ENCODE measurements at places on chromosomes 2 and 18.

GRCh38 chr2:226756131-226756530 is 43.5 kb downstream of the IRS1 start:
- no peak for DNase-seq

GRCh38 chr18:30886998-30887397 is 155.5 kb downstream of the DSC3 start:
- DNase-seq: no peak

DNA sequence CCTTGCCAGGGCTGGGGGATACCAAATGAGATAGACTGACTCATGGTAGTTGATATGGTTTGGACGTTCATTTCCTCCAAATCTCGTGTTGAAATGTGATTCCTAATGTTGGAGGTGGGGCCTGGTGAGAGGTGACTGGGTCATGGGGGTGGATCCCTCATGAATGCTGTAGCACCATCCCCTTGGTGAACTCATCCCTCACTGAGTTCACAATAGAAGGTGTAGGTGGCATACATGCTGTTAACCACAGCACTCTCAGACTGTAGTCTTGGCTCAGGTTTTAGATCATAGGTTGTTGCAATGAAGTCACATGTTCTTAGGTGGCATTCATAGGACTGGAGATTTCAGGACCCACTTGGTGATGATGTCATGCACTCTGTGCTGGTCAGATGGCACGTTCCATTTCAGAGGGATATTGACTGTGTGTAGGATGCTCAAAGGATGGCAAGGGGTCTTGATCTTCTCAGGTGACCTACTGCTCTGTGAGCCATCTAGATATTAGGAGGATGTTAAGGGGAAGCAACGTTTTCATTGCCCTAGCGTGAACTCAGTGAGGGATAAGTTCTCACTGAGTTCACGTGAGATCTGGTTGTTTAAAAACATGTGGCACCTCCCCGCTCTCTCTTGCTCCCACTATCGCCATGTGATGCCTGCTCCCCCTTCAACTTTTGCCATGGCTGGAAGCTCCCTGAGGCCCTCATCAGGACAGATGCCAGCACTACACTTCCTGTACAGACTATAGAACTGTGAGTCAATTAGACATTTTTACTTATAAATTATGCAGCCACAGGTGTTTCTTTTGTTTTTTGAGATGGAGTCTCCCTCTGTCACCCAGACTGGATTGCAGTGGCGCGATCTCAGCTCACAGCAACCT is 73.8 kb upstream of the ACAA2 start:
- no peak for DNase-seq

DNA sequence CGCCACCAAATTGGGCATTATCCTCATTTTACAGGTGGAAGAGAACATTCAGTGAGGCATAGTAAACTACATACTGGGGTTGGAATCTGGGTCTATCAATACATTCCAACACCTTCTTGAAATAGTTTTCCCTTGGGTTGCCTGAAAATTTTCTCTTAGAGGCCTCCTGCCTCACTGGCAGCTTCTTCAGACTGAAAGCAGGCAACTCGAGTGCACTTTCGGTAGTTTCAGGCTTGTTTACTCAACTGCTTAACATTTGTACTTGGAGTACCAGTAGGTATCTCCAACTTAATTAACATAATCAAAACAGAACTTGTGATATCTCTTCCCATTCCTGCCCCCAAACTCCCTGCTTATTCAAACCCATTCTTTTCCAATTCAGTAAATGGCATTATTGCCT is 36.2 kb upstream of the C2orf74 start:
- DNase-seq: no peak

GRCh38 chr2:50315336-50315735 is 716.6 kb downstream of the NRXN1 start:
- no peak for DNase-seq

- DNase-seq: no peak
These were observed 76.2 kb upstream of the UPP2 start for GRCh38 chr2:158025255-158025996.

GRCh38 chr2:73259704-73260337 is 24.5 kb downstream of the FBXO41 start:
- DNase-seq: no peak

GRCh38 chr2:198757069-198757468 is 700.7 kb downstream of the SATB2 start:
- no peak for DNase-seq

GRCh38 chr2:7812231-7812995 is 869.4 kb upstream of the ID2 start:
- no peak for DNase-seq

DNA sequence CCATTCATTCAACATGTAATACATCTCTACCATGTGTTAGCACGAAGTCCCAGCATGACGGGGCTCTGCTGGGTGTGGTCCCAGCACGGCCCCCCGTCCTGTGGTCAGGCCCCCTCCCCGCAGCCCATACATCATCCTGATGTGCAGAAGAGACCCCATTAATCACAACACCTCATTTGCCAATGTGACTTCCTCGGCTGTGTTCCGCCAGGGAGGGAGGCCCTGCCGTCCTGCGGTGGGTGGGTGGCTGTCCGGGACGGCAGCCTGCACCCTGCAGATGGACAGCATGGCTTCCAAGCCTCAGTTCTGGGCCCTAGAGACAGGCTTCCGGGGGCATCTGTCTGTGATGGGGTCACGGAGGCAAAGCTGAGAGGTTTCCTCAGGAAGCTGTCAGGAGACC is 254.0 kb downstream of the CYP26B1 start:
- no peak for DNase-seq

- DNase-seq: no peak
These were observed 205.9 kb upstream of the STK17B start for GRCh38 chr2:196376984-196377877.

- no peak for DNase-seq
These were observed 2.8 kb downstream of the ZCCHC2 start for GRCh38 chr18:62525608-62526007.

- DNase-seq: no peak
These were observed 1.6 kb downstream of the ASXL3 start for GRCh38 chr18:33579349-33580215.

- no peak for DNase-seq
These were observed 246.4 kb upstream of the RAB6C start for GRCh38 chr2:129733041-129733440.

DNA sequence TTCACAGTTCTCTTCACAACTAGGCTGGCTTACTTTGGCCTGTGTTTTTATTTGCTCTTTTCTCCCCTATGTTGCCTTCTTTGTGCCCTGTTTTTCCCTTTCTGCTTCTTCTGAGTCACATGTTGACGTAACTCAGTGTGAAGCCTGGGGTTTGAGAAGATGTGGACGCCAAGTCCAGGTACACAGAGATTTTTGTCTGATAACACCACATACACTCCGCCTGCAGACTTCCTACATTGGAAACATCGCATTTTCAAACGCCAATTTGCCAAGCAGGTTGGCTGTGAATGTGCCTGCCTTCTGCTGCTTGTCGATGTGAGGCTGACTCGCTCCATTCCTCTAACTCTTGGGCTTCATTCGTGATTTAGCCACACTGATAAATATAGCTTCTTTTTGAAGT is 62.6 kb upstream of the FN1 start:
- DNase-seq: no peak

- no peak for DNase-seq
These were observed 4.8 kb upstream of the STAT4 start for GRCh38 chr2:191155608-191156071.

DNA sequence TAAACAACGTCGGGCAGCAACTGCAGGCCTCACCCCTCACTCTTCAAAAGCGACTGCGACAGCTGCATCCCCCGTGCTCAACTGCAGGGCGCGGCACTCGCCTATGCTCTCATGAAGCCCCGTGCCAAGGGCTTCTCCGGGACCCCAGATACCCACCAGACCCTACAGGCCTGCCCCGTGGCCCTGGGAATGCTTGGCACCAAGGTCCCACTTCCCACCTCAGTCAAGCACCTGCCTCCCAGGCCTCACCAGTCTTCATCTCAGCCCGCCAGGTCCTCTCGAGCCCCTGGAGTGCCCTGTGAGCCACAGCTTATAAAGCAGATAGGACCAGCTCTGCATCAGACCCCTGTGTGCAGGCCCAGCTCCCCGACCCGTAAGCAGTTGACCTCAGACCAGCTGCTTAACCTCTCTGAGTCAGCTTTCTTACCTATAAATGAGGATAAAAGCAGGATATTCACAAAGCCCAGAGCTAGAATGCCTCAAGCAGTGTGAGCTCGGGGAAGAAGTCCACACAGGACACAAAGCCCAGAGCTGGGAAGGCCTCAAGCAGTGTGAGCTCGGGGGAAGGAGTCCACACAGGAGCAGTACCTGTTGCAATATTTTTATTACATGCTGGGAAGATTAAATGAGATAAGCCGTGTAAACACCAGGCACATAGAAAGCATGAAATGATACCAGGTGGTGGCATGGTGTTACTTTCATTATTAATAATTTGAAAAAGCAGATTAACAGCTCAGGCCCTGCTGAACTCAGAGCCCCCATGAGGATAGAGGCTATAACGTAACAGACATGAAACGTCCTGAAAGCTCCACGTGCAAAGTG is 96.9 kb downstream of the HDAC4 start:
- DNase-seq: no peak

DNA sequence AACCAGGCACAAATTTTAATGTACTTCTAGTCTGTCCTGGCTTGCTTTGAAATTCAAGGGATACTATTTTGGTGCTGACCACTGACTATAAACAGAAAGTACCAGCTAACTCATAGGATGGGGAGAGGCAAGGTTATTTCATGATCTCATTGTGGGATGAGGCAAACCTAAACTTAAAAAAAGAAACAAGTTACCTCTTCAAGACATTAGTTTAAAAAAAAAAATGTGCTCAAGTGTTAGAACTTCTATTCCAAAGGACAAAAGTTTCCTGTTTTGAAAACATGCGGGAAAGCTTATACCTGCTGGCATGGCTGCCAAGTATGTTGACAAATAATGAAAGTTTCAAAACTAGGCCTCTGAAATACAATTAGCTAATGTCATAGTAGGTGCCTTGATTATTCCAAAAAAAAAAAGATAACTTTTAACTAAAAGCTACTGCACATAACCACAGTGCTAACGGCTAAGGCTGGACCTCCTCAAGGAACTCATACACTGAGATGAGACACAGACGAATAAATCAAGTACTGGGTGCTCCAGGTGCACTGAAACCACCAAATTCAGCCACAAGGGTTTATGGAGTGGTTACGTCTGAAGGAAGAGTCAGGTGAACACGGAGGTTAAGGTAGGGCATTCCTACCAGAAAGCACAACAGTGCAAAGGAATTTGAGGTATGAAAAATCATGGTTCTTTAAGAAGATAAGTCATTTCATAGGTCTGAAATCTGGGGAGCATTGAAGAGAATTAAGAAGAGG is 38.1 kb downstream of the TMEM131 start:
- no peak for DNase-seq

DNA sequence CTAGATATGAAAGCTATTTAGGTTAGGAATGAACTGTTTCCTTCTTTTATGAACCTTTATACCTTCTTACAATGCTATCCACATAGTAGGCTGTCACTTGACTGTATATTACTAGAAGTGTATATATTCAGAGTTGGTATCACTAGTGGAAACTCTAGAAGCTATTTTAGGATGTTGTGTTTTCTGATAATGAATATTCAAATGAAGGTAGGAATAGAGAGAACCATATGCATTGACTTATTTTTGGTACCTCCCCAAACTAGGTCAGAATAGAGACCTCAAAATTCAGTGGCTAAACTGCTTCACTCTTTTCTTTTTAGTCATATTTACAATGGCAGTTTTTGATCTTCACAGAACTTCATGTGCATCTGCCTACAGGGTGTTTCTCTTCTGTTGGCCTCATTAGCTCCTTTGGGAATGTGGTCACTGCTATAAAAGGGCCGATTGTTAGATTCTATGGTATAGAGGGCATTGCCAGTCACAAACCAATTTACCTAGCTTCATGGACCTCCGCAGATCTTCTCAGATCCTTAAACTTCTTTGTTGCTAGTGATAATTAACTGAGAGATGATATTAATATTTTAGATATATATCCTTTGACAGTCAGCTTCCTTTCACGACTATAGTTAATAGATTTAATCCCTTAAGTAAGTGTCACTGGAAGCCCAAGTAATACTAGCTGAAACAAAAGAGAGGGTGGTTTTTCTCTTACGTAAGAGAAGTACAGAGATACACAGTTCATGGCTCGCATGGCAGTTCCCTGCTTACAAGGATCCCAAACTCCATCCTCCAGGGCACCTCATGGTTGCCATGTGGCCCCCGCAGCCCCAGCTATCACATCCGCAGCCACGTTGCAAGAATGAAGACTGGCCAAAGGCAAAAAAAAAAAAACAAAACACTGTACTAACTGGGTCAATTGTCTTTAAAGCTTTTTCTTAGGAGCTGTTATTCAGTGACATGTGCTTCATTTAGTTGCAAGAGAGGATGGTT is 61.0 kb downstream of the TSPYL6 start:
- DNase-seq: no peak

GRCh38 chr2:233967164-233967563 is 50.0 kb downstream of the TRPM8 start:
- no peak for DNase-seq

- DNase-seq: no peak
These were observed 20.2 kb downstream of the CACNB4 start for GRCh38 chr2:152078662-152079061.

Data from stimulated activated CD8-positive, alpha-beta memory T cell treated with anti-CD3 and anti-CD28 coated beads, Interleukin-15, amount 100 ng/mL, for 1 hour (primary cell).